ENCODE measurements at places on chromosomes 2 and 18. TPM values are rescaled to one million over a fixed set of nuclear protein-coding genes. Genes with fewer than 3 reads are reported as not detected.

DNA sequence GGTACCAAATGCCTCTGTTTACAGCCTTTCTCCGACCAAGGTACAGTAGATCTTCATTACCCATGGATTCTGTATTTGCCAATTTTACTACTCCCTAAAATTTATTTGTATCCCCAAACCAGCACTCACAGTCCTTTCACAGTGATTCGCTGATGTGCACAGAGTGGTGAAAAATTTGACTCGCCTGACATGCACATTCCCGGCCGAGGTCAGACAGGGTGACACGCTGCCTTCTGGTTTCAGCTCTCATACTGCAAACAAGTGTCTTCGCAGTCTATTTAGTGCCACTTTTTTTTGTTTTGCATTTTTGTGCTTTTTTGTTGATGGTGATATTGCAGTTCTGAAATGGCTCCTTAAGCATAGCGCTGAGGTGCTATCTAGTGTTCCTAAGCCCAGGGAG lies 71.0 kb downstream of the MAPK4 start:
- DNase-seq, result no peak

DNA sequence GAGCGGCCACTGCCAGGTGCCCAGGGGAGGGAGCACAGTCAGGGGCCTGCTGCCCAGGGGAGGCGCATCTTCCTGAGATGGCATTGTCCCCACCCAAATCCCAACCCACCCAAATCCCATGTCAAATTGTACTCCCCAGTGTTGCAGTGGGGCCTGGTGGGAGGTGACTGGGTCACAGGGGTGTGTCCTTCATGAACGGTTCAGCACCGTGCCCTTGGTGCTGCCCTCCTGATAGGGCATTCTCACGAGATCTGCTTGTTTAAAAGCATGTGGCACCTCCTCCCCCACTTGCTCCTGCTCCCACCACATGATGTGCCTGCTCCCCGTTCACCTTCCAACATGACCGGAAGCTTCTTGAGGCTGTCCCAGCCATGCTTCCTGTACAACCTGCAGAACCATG lies 27.6 kb downstream of the ANKMY1 start:
- DNase-seq, result no peak

- no peak for DNase-seq
Measured at GRCh38 chr2:205872716-205873115, 190.4 kb downstream of the NRP2 start.

LRATD1 gene
- total RNA-seq, result 5.0 TPM

RAB6C gene
- total RNA-seq, result not detected

Data from adrenal gland (tissue), 19 donors.